NCI-H2081 (cell line): ENCODE measurements at places on chromosomes 4 and X.

DNA sequence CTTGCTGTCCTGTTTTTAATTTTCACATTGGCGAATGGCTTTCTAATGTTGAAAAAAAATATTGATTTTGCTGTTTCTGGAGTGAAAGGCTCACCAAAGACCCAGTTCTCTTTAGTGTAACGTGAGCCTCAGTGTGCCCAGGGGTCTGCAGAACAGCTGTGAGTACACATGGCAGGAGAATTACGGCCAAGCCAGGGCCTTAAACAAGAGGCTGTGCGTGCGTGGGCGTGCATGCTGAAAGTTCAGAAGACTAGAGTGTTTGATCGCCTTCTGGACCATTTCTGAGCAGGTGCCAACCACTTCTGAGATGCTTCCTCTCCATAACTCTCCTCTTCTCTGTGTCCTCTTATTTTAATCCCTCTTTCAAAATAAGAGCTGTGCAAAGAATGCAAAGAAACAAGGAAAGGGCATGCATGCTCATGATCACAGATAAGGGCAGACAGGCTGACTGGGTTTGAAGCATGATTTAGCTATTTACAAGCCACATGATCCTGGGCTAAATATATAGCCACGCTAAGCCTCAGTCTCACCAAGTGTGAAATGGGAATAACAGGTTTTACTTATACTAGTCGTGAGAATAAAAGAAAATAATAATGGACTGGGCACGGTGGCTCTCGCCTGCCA lies 9.9 kb downstream of the PHEX start:
- DNase-seq = no peak

GRCh38 chrX:7244405-7244804 lies 96.5 kb upstream of the PUDP start:
- DNase-seq = no peak

- DNase-seq = no peak
These were observed 1112.1 kb upstream of the PRKX start for GRCh38 chrX:4825550-4825949.

- no peak for DNase-seq
These were observed 57.8 kb downstream of the DCLK2 start for GRCh38 chr4:150136036-150136435.

DNA sequence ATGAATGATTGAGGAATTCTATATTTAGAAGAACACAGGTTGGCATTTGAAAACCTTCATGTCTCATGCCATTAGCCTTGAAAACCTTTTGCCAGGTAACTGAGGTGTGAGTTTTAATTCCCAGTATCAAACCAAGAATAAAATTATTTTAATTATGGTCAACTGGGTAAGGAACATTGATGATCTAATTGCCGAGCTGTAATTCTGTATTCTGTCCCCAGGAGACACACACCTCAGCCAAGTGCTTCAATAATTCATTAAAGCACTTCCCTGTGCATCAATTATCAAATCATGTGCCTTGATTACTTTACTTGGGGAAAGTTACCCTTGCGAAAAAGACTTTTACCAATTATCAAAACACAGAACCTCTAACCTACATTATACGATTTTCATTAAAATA lies 331.9 kb upstream of the GALNT7 start:
- DNase-seq = no peak

GRCh38 chr4:76644831-76645485 lies 209.9 kb downstream of the SHROOM3 start:
- DNase-seq = no peak

- no peak for DNase-seq
These were observed 209.0 kb downstream of the HS6ST2 start for GRCh38 chrX:132749406-132749805.

DNA sequence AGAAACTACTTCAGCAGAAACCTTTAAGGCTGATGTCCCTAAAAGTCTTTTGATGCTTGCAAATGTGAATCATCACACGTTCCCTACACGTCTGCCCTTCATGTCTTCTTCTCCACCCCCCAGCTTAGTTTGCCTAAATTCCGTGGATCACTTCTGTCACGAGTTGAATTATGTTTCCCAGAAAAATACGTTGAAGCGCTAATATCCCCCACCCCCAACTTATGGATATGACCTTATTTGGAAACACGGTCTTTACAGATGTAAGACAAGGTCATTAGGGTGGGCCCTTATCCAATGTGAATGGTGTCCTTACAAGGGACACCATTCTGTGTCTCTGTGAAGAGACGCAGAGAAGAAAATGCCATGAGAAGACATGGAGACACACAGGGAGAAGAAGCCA lies 2.1 kb upstream of the ZNF518B start:
- DNase-seq = no peak
